ENCODE measurements at places on chromosomes 16 and 17.

GRCh38 chr17:64328036-64328858, 62.4 kb downstream of the PECAM1 start:
- no peak for DNase-seq

GRCh38 chr17:50239937-50240336, 34.3 kb upstream of the TMEM92 start:
- no peak for DNase-seq

GRCh38 chr17:73301369-73301768, 10.4 kb downstream of the CDC42EP4 start:
- DNase-seq, result no peak

DNA sequence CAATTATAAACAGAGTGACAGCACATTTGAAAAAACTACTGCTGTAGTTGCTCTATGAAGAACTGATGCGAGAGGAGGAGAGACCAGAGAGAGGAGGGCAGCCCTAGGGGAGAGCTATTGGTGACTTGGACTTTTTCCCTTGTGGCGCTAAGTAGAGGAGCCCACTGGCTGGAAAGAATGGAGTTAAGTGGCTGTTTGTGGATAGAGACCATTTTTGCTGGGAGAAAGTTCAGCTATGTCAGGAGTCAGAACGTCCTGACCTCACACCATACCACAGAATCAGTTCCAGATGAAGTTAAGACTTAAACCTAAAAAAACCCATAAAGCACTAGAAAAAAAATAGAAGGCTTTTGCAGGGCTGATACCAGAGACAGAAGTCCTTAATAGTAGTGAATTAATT, 2.0 kb downstream of the POLR2A start:
- DNase-seq, result no peak

DNA sequence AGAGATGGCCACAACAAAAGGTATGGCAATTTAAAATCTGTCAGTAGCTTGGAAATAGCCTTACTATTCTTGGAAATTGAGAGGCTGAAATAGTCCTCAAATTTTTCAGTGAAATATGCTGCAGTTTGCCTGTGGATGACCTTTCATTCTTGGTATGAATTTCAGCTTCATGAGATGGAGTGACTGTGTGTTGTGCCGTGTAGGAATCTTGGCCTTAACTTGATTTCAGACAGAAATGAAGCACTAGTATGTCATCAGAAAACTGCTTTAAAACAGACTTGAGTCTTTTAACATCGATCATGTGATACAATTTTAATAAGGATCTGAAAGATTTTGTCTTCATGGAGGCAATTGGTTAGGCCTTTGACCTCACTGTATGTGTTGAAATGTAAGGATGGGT, 247.2 kb downstream of the CNTNAP4 start:
- no peak for DNase-seq

Data from NCI-H2081 treated with DMSO at 0.1 percent for 48 hours (cell line).